Activated CD4-positive, alpha-beta T cell treated with anti-CD3 and anti-CD28 coated beads, Interleukin-2, Interleukin-4, amounts not matched to agents 100 ng/mL and 50 ng/mL, durations not matched to agents 16 hours and 8 hours (primary cell): ENCODE measurements at places on chromosomes 11 and 22.
A peak's percentile ranks its signal among the peaks of the same experiment; 100 is the strongest.

GRCh38 chr22:39526736-39527171, 5.8 kb downstream of the RPS19BP1 start:
- DNase-seq: no peak

DNA sequence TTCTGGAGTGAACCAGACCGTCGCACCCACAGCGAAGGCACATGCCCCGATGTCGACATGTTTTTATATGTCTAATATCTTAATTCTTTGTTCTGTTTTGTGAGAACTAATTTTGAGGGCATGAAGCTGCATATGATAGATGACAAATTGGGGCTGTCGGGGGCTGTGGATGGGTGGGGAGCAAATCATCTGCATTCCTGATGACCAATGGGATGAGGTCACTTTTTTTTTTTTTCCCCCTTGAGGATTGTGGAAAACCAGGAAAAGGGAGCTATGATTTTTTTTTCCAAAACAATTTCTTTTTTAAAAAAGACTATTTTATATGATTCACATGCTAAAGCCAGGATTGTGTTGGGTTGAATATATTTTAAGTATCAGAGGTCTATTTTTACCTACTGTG, 49.2 kb upstream of the OR4B1 start:
- DNase-seq: no peak

DNA sequence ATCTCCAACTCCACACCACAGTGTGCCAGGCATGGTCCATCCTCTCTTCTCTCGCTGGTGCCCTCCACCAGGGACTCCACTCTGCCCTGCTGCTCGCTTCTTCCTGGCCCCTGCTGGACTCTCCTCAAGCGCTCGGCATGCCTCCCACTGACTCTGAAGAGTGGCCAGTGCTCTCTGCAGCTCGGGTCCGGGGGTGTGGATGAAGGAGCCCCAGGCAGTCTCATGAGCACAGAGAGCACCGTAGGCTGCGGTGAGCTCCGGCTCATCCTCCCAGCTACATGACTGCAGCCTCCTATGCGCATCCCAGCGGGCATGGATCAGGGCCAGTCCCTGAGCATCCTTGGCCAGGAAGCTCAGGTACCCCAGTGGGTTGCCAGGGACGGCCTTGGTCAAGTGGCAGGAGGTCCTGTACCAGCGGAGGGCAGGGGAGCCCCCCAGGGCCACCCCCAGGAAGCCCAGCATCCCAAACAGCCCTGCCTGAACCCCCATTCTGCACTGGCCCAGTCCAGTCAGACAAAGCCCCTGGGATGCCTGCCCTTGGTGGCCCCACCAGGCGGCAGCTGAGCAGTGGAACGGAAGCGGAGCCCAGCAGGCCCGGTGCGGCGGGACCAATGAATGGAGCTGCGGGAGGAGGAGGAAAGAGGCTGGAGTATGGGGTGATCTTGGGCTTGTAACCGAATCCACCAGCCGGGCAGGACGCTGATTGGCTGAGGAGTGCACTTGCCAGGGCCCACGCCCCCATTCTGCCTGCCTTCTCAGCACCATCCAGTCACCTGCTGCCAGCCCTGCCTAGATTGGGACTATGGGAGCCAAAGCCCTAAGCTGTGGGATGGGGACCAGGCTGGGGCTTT, at the start of gene PLA2G3:
Gene PLA2G3 (minus strand): TSS at position 643 of the 851 bp plus-strand sequence. CDS start 154 bp downstream, at position 489.
- no peak for DNase-seq

GRCh38 chr22:47629791-47630655, 867.6 kb downstream of the TBC1D22A start:
- no peak for DNase-seq

- DNase-seq: no peak
Observed at GRCh38 chr11:125802387-125802786, 14.5 kb downstream of the PATE3 start.

DNA sequence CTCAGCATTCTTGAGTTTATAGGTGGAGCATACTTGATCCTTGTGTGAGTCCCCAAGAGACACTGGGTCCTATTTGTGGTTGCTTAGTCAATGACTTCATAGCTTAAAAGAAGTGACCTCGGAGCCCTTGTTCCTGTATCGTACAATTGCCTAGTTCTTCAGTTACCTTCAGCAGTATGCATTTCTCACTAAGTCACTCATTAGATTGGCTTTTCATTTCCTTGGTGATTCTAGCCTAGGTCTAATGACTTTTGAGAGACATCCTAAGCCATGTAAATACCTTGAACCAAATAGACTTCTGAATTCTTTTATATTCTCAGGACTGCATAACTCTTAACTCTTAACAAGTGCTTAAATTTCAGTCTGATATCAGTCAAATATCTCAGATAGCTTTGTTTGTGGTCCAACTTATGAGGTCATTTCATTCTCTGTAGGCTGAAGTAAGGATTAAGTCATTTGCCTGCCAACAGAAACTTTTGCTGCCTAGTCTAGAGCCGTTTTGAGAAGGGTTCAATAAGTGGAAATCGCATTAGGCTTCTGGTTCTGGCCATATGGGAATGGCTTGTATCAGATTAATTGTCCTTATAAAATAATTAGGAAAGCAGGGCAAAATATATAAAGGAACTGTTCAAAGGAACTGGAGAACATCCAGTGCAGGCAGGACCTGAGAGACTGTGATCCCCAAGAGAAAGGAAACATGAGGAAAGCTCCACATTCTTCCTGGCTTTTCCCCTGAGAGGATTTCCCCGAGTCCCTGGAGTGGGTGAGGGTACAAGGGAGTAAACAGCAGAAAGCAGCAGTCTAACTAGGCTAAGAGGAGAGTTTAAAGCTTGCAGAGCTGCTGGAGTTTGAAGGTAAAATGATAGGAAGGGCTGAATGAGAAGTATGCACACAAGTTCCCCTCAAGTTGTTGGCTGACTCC, 39.9 kb downstream of the TRAF6 start:
- DNase-seq: no peak

- DNase-seq: no peak
Observed at GRCh38 chr11:84824624-84825023, 802.5 kb downstream of the DLG2 start.

GRCh38 chr11:57241353-57241972, 4.4 kb upstream of the APLNR start:
- no peak for DNase-seq

DNA sequence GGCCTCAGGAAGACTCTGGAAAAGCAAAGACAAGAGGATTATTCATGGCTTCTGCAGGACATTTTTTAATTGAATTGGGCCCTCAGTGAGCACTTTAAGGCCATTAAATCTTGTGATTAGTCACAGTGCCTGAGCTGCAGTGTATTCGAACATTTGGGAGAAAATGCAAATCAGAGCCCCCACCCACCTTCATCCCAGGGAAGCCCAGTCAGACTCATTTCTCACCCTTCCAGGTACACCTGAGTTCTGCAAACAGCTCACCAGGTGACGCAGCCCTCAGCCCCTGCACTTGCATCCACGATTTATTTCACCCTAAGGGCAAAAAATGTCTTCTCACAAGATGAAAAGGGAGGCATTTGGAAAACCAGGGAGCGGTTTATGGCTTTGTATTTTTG, 128.7 kb downstream of the MPPED1 start:
- no peak for DNase-seq

GRCh38 chr22:26461188-26461810, 22.3 kb downstream of the HPS4 start:
- no peak for DNase-seq

GRCh38 chr11:84524422-84525051, 1102.6 kb downstream of the DLG2 start:
- DNase-seq: no peak

- DNase-seq: no peak
Observed at GRCh38 chr22:45843986-45844385, 133.0 kb downstream of the WNT7B start.

- DNase-seq: no peak
Observed at GRCh38 chr22:25677631-25678030, 64.4 kb upstream of the MYO18B start.

DNA sequence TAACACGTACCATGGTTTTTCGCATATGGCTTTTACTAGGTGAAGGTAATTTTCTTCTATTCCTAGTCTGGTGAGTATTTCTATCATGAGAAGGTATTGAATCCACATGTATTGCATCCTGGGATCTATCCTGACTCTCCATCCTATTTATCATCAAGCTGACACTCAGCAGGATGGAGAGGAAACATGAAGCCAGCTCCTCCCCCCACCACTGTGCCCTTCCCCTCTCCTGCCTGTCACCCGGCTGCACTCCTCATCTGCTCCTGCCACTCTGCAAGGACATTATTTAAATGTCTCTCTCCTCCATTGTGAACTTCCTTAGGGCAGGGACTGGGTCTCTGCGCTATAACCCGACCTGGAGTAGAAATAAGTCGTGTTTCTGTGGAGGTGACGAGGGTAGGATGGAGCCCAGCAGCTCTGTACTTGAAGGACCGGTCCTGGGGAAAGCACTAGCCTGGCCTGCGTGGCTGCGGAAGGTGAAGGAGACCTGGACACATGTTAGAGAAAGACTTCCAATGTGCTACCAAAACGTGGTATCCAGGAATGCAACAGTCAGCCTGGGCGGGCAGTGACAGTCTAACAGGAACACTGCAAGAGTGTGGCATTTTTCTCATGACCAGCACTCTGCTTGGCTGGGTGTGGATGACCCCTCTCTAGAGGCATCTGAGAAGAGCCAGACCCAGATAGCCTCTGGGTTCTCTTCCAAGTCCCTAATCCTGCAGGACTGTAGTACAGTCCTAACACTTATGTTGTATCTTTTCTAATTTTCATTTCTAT, 111.2 kb downstream of the MICAL3 start:
- DNase-seq: no peak

GRCh38 chr22:34344702-34345101, 424.4 kb upstream of the LARGE1 start:
- no peak for DNase-seq

DNA sequence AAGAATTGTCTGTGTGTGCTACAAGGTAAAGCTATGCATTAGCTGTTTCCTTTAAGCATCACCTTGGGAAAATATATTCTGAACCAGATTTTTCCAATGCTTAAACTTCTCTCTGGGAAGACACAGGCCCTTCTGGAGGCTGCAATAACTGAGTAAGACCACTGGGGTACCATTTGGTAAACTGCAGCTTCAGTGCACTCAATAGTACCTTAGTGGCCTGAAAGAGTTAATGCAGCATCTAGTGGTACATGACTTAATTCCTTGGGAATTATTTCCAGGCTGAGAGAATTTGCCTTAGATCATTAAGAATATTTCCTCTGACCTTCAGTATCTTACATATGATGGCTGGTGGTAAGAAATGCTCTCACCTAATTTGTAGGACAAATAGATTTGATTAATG, 727.4 kb downstream of the DLG2 start:
- DNase-seq: no peak

DNA sequence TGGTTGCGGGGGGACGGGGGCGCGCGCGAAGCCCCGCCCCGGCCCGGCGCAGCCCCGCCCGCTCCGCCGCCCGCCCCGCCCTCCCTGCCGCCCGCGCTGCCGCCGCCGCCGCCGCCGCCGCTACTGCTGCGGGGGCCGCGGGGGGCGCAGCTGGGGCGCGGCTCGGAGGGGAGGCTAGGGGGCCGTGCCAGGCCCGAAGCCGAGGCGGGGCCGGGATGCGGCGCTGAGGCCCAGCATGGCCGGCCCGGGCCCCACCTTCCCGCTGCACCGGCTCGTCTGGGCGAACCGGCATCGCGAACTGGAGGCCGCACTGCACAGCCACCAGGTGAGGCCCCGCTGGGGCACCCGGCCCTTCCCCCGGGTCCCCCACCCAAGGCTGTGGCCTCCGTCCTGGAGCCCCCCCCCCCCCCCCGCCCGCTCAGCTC, at the start of gene ANKRD13D:
Gene ANKRD13D (plus strand): TSS at position 78 of the 425 bp plus-strand sequence. CDS start 158 bp downstream, at position 236.
- DNase-seq: peak; percentile 41

- DNase-seq: peak; percentile 44
Observed at GRCh38 chr22:40637183-40638150, 948 bp upstream of the MRTFA start.

DNA sequence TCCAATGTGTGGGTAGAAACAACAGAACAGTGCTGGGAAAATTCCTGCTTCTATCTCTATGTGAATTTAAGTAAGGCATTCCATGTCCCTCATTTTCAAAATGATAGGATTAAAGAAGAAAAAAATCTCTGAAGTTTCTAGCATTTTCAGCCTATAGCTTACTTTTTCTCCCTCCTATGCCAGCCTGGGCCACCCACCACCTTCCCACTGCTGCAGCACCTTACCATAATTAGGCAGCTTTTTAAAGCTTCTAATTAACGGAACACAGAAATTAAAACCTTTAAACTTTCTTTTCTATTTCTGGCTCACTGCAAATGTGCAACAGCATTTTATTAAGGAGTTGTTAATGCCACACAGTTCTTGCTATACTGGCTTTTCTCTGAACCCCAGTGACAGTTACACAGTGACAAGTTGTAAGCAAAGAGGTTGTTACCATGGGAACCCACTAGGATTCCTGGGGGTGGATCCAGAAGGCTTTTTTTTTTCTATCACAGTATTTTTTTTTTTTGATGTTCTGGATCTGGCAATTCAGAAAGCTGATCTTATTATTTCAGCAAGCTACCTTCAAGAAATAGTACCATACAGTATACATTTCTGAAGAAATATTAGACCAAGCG, 20.2 kb downstream of the CELF1 start:
- no peak for DNase-seq

GRCh38 chr11:60891103-60891741, 15.2 kb downstream of the PRPF19 start:
- DNase-seq: no peak

DNA sequence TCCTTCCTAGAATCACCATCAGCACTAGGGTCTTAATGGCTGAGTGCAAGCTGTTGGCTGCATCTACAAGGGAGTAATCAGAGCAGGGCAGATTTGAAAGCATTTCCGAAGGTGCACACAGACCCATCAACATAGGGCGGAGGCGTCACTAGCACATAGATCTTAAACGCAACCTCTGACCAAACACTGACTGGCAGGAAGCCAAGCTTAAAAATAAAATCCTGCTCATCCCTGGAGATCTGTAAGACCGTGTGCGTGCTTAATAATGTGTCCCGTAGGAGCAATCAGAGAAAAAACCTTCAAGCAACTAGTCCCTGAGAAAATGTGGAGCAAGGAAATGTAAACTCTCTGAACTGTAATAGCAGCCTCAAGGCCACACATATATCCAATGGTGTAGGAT, 470.5 kb downstream of the ETS1 start:
- DNase-seq: no peak

DNA sequence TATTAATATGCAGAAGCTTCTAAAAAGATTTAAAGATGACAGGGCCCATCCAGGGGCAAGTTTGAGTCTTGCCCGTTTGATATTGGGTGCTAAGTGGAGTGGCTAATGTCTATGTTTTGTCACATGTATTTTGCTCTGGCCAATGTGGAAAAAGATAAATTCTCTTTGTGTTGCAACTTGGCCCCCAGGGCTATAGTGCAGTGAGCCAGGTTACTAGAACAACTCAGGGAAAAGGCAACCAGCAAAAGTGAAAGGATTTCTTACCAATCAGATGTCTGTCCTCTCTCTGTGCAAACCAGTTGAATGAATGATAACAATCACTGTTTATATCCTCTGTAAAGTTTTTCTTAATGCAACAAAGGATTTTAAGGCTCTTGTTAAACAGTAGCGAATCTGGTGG, 4.6 kb upstream of the CLNS1A start:
- no peak for DNase-seq

GRCh38 chr11:57240757-57241156, 3.7 kb upstream of the APLNR start:
- DNase-seq: no peak

- peak; percentile 27 for DNase-seq
Observed at GRCh38 chr22:30694171-30694639, 469 bp upstream of the OSBP2 start.
